ENCODE measurements at places on chromosomes 12 and 14.

GRCh38 chr14:32078023-32078857 is 1.1 kb downstream of the ARHGAP5 start:
- no peak for DNase-seq

DNA sequence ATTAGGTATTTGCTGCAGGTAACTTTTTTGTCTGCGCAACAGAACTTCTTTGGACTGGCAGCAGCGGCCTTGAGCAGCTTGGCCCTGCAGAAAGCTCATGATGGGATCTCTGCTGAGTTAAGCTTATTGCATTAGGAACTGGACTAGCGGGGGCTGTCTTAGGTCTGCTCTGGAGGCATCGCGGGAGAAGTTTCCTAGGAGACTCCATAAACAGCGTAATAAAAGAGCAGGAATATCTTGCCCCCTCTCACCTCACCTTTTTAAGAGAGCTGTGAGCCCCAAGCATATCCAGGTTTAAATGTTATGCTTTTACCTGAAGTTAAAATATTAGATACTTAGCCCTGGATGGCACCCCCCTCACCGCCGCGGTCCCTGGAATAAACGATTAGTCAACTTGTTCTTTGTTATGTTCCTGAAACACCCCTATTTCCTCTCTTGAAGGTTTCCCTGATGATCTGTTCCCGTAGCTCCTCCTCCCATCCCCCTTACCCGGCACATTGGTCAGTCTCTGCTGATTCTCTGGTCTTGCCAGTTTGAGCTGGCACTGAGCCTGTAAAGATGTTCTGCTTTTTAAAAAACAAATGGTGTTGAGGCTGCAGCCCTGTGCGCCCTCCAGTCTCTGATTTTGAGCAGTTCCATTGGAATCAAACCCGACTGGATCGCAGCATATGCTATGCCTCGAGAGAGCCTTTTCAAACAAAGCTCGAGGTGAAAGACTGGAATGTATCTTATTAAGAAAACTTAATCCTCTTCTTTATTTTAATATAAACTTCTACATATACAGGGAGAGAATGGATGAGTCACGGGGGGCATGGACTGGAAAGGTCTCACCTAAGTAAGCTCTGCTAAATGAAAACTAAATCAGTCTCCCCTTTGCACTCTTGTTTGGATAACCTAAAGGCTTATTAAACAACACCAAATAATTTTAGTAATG is 1.9 kb downstream of the MLXIP start:
- no peak for DNase-seq

GRCh38 chr12:131024026-131024425 is 70.3 kb downstream of the ADGRD1 start:
- DNase-seq: no peak

DNA sequence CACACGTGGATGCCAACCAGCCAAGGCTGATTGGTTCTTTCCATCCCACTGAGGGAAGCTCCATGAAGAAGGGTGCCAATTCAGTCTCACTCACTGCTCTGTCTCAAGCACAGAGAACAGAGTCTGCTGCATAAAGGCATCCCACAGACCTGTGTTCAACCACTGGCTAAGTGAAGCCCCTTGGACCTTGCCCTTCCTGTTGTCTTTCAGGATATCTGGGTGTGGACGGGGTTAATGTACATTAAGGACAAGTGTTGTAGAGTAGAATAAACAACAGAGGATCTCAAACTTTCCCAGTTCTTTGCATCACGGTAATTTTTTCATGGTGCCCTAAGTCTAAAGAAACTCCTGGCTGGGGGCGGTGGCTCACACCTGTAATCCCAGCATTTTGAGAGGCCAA is 33.1 kb upstream of the GPATCH2L start:
- DNase-seq: no peak

- no peak for DNase-seq
Measured at GRCh38 chr14:61501714-61502458, 180.5 kb downstream of the PRKCH start.

GRCh38 chr12:26749781-26750180 is 83.2 kb downstream of the ITPR2 start:
- DNase-seq: no peak

DNA sequence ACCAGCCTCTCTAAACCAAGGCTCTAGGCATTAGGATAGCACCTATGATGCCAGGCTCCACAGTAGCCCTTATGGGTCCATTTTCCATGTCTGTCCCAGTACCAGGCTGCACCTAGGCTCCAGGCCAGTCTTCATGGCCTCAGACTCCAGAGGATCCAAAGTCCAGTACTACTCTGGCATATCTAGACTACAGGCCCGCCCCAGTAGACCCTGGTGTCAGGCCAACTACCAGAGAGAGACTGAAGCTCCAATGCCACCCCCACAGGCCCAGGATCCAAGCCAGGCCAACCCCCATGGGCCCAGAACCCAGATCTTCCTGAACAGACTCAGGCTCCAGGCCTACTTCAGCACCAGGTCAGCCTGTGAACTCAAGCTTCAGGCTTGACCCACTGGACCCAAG is 287.0 kb downstream of the KCNC2 start:
- DNase-seq: no peak

DNA sequence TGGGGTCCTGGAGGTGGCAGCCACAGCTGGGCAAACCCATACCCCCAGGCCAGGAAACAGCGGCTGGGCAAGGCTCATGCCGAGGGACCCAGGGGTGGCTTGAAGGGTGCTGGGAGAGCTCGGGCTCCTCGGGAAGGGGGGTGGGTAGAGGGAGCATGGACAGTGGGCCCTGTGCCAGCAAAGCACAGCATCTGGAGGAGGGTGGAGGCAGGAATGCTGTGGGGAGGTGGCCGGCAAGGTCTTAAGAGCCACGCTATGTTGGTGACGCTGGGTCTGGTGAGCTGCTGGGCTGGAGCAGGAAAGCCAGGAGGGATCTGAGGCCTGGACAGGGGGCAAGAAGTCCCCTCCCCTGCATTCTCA is 48.2 kb upstream of the DLK1 start:
- no peak for DNase-seq

DNA sequence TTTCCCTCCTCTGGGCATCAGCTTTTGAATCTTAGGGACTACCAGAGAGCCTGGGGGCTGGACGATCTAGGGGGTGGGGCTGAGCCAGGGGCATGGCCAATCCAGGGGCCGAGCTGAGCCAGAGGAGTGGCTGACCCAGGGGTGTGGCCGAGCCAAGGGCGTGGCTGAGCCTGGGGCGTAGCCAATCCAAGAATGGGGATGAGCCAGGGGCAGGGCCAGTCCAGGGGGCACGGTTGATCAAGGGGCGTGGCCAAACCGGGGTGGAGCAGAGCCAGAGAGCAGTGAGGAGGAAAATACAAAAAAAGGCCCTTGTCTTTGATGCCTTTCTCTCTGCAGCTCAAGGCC is 219.3 kb upstream of the NOS1 start:
- DNase-seq: no peak

DNA sequence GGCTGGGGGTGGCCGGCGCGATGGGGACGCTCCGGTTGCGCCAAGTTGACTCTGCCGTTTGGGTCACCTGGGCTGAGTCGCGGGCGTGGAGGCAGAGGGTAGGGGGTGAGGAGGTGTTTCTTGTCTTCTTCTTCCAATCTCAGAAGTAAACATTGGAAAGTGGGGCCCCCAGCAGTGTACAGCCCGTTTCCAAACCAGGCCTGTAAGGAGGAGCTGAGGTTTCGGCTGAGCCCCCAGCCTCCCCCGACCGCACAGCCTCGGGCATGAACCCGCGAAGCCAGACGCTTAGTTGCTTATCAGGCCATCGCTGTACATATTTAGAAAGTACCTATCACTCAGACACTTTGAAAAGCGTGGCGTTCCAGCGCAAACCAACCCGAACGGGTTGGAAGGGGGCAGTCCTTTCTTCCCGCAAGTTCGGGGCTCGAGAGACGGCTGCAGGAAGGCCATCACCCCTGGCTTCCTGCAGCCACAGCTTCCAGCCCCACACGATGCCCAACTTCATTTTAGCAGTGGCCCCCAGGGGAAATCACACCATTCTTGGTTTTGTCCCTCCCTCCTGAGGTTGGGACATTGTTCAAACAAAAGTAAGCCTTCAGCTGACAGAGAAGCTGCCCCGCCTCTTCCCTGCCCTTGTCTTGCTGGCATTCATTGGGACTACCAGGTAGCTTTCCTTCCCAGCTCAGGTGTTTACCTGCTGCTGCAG is 164.1 kb downstream of the ZFP36L1 start:
- DNase-seq: no peak

GRCh38 chr12:79000501-79000900 is 135.9 kb downstream of the SYT1 start:
- DNase-seq: no peak

DNA sequence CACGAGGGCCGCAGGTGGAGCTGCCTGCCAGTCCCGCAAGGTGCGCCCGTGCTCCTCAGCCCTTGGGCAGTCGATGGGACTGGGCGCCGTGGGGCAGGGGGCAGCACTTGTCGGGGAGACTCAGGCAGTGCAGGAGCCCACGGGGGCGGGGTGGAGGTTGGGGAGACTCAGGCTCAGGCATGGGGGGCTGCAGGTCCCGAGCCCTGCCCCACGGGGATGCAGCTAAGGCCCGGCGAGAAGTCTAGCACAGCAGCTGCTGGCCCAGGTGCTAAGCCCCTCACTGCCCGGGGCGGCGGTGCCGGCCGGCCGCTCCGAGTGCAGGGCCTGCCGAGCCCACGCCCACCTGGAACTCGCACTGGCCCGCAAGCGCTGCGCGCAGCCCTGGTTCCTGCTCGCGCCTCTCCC is 39.2 kb upstream of the P2RX7 start:
- no peak for DNase-seq

DNA sequence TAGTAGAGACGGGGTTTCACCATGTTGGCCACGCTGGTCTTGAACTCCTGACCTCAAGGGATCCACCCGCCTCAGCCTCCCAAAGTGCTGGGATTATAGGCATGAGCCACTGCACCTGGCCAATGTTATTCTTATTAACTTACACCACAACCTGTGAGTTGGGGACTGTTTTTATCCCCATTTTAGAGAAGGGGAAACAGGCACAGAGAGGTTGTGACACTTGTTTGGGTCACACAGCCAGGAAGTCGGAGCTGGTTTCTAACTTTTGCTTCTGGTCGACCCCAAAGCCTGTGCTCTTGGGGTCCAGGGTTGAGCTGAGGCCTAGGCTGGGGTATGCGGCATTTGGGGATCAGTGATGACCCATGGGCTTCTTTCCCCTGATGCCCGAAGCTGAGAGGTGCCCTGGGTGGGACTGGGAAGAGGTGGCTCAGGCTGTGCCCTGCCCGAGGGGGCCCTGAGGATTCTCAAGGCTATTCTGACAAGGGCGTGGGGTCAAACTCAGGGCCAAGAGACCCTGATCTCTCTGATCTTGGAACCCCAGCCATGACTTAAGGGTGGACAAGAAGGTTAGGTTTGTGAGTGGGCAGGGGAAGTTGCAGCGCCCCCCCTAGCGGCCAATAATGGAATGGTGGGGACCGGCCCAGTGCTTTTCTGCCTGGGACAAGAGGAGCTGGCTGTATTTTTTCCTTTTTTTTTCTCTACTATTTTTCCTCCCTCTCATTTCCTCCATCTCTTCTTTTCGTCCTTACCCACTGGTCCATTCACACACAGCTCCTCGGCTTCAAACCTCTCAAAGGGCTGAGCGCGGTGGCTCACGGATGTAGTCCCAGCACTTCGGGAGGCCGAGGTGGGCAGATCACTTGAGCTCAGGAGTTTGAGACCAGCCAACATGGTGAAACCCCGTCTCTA is 3.0 kb downstream of the SDSL start:
- peak; percentile 28 for DNase-seq

- DNase-seq: no peak
Measured at GRCh38 chr14:91184559-91184958, 59.9 kb downstream of the GPR68 start.

DNA sequence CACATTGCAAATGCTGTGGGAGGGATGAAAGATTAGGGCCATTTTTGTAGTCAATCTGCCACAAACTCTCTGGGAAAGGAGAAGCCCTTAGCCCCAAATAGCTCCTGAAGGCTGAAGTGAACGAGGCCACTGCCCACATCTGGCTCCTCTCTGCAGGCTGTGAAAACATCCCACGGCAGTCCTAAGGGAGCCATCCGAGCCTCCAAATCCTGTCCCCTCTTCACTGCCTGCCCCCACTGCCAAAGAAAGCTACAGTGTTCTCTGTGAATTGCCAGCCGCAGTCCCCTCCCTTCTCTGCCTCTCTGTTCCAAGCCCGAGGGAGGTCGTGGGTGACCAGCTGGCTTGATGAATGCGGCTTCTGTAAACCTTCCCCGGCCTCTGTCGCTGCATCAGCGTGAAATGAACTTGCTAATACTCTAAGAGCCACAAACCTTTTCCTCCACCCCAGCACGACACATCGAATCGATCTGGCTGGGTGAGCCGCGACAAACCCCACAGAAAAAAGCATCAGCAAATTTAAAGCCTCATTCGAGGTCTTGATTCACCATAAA is 180.7 kb upstream of the NRXN3 start:
- no peak for DNase-seq
